ENCODE measurements at places on chromosomes 12 and 14. TPM values are rescaled to one million over a fixed set of nuclear protein-coding genes. Genes with fewer than 3 reads are reported as not detected.

ACOT6 gene
- not detected for total RNA-seq

RIC8B gene
- total RNA-seq: 28.8 TPM

SMARCC2 gene
- 160 TPM for total RNA-seq

FOXG1 gene
- total RNA-seq: 0.09 TPM

NELL2 gene
- 2.4 TPM for total RNA-seq

CIDEB gene
- total RNA-seq: 17.3 TPM

IGFBP6 gene
- 1,832 TPM for total RNA-seq

JPH4 gene
- total RNA-seq: 0.85 TPM

GLT1D1 gene
- total RNA-seq: 2.0 TPM

OXA1L gene
- total RNA-seq: 62.8 TPM

Measured in sciatic nerve (tissue), 2 donors.